ENCODE measurements at places on chromosomes 6 and 20.

GRCh38 chr20:24953209-24953575, 4.1 kb downstream of the CST7 start:
- DNase-seq = no peak

GRCh38 chr6:121338956-121339355, 4.7 kb upstream of the TBC1D32 start:
- no peak for DNase-seq

DNA sequence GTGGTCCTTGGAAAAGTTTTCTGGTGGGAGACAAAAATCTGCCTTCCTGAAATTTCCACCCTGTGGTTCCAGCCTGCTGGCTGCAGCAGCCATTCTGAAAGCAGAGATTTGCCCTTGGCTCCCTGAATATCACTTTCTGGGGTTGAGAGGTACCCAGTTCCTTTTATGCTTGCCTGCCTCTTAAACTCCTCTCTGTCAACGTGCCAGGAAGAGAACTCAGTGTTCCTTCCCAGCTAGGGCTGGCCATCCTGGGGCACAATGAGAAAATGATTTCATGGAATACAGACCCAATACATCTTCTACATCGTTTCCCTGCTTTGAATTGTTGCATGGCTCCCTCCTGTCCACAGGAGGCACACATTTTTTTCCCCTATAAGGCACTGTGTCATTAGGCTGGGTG, 1.6 kb upstream of the DSN1 start:
- no peak for DNase-seq

GRCh38 chr6:80276861-80277260, 170.4 kb downstream of the BCKDHB start:
- no peak for DNase-seq

DNA sequence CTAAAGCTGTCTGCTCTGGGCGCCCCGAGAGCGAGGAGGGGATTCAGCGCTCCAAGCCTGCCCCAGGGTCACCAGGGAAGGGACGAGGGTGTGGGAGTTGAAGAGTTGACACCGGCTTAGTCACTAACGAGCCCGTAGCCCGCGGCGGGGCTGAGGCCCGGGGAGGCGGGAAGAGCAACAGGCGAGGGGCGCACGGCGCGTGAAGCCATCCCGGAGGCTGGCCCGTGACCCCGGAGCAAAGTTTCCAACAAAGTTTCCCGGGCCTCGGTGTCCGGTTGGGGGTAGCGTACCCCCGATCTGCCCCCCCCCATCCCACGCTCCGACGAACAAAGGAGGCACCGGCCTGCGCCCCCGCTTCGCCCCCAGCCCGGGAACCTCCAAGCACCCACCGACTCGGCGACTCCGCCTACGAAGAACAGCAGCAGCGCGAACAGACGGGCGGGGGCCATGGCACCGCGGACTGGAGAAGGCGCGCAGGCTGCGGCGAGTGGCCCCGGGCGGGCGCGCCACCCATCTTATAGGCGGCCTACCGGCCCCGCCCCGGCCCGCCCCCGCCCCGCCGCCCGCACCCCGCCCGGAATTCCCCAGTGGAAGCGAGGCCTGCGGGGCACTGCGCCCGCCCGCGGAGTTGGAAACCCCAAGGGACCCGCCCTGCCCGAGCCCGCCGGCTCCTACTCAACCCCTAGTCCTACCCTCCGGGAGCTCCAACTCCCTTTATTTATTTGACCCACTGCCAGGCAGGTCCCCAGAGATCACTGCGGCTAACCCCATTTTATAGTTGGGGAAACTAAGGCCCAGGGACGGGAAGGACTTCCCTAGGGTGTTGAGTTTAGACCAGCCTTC, at the start of gene SDC4:
TSS of gene SDC4 (minus strand) at position 489 of the 843 bp plus-strand sequence. CDS start at position 449, 40 bp downstream.
- peak; percentile 74 for DNase-seq

- DNase-seq = no peak
These were observed 9.8 kb downstream of the RAET1E start for GRCh38 chr6:149888093-149888492.

- DNase-seq = no peak
These were observed 260.3 kb downstream of the ALDH8A1 start for GRCh38 chr6:134689641-134690040.

DNA sequence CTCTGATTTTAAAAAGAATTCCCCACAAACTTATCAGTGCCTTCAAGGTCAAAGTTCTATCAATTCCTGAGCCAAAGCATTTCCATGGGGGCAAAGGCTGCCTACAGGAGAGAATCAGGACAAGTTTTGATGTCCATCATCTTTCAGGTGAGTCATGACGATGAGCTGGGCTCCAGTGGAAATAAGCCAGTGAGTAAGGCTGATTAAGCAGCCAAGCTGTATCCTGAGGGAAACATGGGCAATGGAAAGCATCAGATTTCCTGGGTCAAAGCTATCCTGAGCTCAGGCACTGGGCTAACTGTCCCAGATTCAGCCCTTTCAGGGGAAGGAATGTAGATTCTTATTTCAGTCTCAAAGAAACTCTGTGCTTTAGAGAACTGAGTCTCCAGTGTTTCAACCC, 377.4 kb downstream of the CD109 start:
- peak; percentile 54 for DNase-seq

DNA sequence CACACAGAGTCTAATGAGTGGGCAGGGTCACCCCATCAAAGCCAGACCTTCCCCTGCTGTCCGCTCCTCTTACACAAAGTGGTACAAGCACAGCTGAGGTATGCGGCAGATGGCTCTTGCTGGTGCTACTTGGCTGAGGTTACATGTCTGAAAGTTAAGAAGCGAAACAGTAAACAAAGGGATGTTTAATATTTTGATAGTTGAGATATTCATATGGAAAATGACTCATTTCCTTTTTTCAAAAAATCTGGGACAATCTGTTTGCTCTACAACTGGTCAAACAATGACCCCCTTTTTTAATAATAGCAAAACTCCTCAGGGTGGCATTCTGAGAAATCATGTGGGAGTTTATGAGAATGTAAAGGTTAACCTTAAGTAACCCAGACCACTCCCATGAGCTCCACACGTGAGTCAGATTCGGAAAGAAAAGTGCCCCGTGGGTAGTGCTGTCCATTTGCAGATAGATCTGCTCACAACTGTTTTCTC, 245.3 kb downstream of the TBXT start:
- peak; percentile 79 for DNase-seq

- peak; percentile 84 for DNase-seq
These were observed 67.0 kb downstream of the TNFRSF21 start for GRCh38 chr6:47242483-47243386.

DNA sequence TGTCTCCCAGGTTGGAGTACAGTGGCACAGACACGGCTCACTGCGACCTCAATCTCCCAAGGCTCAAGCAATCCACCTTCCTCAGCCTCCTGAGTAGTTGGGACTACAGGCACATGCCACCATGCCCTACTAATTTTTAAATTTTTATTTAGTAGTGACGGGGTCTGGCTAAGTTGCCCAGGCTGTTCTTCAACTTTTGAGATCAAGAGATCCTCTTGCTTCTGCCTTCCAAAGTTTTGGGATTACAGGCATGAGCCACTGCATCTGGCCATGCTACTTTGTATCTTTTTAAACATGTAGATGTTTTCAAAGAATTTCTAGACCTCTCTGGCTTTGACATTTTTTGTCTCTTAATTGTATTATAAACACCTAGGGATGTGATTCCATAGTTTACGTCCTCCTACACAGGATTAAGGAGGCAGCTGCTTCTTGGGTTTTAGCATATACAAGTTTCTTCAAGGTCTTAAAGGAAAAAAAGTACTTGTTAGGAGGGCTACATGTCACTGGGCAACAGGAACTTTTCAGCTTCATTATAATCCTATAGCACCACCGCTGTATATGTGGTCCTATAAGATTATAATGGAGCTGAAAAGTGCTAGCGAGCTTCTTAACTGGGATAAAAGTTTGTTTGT, 1.3 kb downstream of the ADAT2 start:
- DNase-seq = no peak

DNA sequence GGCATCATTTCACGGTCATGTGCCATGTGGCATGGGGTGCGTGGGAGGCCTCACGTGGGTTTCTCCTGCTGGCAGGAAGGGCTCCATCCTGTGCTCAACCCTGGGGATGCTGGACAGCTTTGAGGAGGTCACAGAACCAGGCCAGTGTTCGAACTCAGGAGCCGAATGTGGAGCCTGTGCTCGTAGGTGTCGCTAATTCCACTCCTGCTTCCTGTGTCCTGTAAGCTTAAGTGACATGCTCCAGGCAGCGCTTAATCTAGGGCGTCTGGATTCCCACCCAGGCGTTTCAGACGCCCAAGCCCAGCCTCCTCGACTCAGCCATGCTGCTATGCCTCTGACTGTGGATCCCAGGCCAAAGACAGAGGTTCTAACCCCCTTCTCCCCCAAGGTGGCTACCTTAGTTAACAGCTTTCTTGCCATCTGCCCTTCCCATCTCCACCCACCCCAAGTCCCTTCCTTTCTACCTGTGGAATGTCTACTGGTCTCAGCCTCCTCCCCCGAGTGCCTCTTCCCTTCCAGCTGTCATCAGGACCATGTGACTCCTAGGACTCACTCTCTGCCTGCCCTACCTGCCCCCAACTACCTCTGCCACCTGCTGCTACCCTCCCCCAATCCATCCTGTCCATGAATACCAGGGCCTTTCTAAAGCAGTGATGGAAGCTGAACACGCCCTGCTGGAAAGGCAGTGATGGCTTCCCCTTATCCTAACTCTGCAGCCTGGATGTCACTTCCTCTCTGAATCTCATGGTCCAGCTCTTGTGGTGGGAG, 255.1 kb downstream of the CDH26 start:
- DNase-seq = no peak

GRCh38 chr6:167937948-167938911, 59.2 kb upstream of the KIF25 start:
- no peak for DNase-seq

DNA sequence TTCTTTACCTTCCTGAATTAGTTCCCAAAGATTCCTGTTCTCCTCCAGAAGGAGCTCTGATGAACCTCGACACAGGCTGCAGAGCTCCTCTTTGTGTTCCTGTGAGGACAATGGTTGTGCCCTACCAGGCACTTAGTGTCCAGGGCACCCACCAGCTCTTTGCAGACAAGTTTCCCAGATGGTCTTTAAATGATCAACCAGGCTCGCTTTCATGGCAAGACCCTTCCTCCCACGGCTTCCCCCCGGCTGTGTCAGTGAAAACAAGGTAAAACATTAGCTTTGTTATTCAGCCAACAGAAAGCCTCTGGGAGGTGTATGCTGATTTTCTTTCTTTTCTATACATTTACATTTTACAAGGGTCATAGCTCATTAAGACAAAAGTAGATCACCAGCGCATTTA, 32.3 kb upstream of the CNKSR3 start:
- no peak for DNase-seq

- DNase-seq = no peak
These were observed 32.4 kb downstream of the THBS2 start for GRCh38 chr6:169221264-169221663.

- DNase-seq = no peak
These were observed 22.4 kb downstream of the CALHM6 start for GRCh38 chr6:116483616-116484015.

DNA sequence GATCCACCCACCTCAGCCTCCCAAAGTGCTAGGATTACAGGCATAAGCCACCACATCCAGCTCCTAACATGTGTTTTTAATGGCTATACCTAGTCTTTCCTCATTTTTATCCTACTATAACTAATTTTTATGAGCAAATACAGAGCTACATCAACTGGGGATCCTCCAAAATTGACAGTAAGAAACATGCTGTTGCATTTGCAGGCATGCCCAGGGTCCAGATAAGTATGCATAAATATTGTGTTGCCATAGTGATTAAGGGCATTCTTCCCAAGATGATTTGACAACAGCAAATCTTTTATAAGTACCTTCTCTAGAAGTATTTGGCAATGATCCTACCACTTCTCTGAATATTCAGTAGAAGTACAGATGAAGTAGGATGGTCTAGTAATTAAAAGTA, 41.9 kb upstream of the MOXD1 start:
- DNase-seq = peak; percentile 60

GRCh38 chr6:56868687-56869086, 86.2 kb upstream of the BEND6 start:
- DNase-seq = peak; percentile 84

- no peak for DNase-seq
These were observed 15.7 kb downstream of the TMEM242 start for GRCh38 chr6:157307661-157308060.

- DNase-seq = no peak
These were observed 16.1 kb upstream of the SCGN start for GRCh38 chr6:25635886-25636317.

DNA sequence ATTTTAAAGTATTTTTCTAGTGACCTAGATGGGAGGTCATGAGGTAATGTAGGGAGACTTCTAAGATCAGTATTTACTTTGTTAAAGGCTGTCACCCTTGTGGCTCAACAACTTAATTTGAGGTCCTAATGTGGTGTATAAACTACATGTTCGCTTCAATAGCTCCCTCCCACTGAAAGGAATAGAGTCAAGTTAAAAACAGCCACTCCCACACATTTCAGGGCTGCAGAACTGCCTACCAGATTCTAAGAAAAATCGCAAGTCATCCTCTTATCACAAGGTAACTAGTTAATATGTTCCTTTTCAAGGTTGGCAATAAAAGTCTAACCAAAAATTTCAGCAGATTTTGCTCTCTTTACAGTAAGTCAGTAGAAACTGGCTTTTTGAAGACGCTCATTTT, 15.1 kb downstream of the GSTA1 start:
- DNase-seq = no peak

GRCh38 chr6:107491138-107491609, 1.3 kb downstream of the SOBP start:
- DNase-seq = no peak

GRCh38 chr6:159844737-159845645, 44.9 kb downstream of the PNLDC1 start:
- DNase-seq = no peak

- no peak for DNase-seq
These were observed 105.7 kb downstream of the SMLR1 start for GRCh38 chr6:130932921-130933320.

DNA sequence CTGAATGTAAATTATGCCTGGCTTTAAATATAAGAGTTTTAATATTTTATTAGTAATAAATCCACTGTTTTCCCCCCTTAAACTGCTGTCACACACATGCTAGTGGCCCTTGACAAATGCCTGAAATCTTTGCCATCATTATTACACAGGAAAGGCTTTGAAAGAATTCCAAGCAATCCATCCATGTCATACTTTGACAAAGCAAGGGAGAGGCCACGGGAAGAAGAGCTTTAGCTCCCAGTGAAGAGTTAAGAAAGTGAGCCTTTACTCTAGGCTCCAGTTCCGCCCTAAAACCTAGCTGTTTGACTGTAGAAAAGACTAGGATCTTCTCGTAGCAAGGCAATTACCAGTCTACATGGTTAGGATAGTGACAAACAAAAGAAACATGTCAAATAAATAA, 147.9 kb downstream of the GMDS start:
- DNase-seq = no peak

- peak; percentile 53 for DNase-seq
These were observed 54.4 kb upstream of the RNF24 start for GRCh38 chr20:4069751-4070150.

All from fibroblast of gingiva (primary cell).